ENCODE measurements at places on chromosomes 4 and X. TPM values are rescaled to one million over a fixed set of nuclear protein-coding genes. Genes with fewer than 3 reads are reported as not detected.
A peak's percentile ranks its signal among the peaks of the same experiment; 100 is the strongest.

The FAM236A gene
- total RNA-seq = not detected

The ARR3 gene
- total RNA-seq = not detected

The CTAG2 gene
- not detected for total RNA-seq

The GABRA4 gene
- not detected for total RNA-seq

The RHOXF2 gene
- not detected for total RNA-seq

- no peak for DNase-seq
- no peak overlapping the region for H3K4me3 ChIP-seq
- H3K27me3 ChIP-seq = no peaks in the 10 kb centered on the region
Observed at GRCh38 chr4:184103527-184104264, 114.0 kb downstream of the ENPP6 start.

- H3K4me1 ChIP-seq = no peaks in the 10 kb centered on the region
- DNase-seq = no peak
- no peak overlapping the region for H3K4me3 ChIP-seq
- H3K36me3 ChIP-seq = no peaks in the 10 kb centered on the region
Observed at GRCh38 chr4:48175806-48176205, 41.8 kb upstream of the TXK start.

DNA sequence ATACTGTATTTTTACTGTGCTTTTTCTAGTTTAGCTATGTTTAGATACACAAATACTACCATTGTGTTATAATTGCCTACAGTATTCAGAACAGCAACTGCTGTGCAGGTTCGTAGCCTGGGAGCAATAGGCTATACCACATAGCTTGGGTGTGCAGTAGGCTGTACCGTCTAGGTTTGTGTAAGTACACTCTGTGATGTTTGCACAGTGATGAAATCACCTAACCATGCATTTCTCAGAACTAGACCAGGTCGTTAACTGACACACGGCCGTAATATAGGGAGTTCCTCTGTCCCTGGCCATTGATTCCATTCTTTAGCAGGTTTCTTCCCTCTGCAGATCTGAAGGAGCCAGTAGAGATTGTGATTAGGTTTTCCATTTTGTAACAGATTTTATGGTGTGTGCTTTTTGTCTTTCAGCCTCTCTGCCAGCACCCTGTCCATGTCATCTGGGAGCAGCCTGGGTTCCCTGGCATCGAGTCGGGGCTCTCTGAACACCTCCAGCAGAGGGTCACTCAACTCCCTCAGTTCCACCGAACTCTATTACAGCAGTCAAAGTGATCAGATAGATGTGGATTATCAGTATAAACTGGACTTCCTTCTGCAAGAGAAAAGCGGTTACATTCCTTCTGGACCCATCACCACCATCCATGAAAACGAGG is 59.5 kb downstream of the CLDN22 start:
- H3K4me1 ChIP-seq = no peaks in the 10 kb centered on the region
- H3K27me3 ChIP-seq = no peaks in the 10 kb centered on the region
- H3K27ac ChIP-seq = no peak overlapping the region
- H3K4me3 ChIP-seq = no peak overlapping the region
- DNase-seq = no peak

DNA sequence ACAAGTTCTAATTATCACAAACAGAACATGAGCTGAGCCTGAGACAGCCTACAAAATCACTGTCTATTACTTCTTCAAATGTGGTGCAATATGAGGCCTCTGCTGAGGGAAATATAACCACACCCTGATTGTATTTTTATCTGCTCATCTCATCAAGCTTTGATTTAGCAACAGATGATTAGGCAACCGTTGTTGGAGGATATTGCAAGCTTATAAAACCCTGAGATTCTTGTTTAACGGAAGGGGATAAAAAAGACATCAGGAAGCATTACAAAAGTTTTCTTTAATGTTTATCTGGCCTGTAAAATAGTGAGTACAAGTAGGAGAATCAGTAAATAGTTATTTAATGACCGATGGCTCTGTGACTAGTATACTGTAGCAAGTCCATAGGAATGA is 108.5 kb downstream of the ZNF330 start:
- no peak overlapping the region for H3K4me3 ChIP-seq
- no peaks in the 10 kb centered on the region for H3K27me3 ChIP-seq
- no peak overlapping the region for H3K27ac ChIP-seq

GRCh38 chr4:88070031-88070430 is 62.6 kb downstream of the PKD2 start:
- H3K27me3 ChIP-seq = no peaks in the 10 kb centered on the region
- no peaks in the 10 kb centered on the region for H3K4me1 ChIP-seq
- DNase-seq = no peak
- H3K27ac ChIP-seq = no peak overlapping the region
- H3K36me3 ChIP-seq = peaks cover 60% of the 10 kb centered on the region

DNA sequence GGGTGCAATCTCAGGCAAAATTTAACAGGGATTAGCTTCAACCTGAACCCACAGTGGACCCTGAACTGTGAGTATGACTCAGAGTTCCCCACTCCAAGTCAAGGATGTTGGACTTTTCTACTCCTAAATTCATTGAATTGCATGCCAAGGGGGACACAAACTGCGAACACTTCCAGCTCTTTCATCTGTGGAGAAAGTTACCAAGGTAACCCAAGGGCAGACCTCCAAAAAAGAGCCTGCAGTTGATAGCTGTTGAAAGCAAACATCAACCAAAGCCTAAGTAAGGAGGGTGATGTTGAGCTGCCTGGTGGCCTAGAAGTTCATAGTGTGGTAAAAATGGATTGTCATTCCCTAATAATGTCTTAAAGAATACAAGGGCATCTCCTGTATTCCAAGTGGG is 1242.9 kb downstream of the C4orf33 start:
- no peak for DNase-seq
- no peak overlapping the region for H3K27ac ChIP-seq
- no peaks in the 10 kb centered on the region for H3K4me1 ChIP-seq
- H3K36me3 ChIP-seq = no peaks in the 10 kb centered on the region
- no peaks in the 10 kb centered on the region for H3K27me3 ChIP-seq

GRCh38 chr4:40909363-40909876 is 159.7 kb downstream of the NSUN7 start:
- no peak overlapping the region for H3K4me3 ChIP-seq
- no peaks in the 10 kb centered on the region for H3K27me3 ChIP-seq
- no peaks in the 10 kb centered on the region for H3K4me1 ChIP-seq
- DNase-seq = no peak

- peaks cover 4% of the 10 kb centered on the region for H3K4me1 ChIP-seq
- DNase-seq = no peak
- no peak overlapping the region for H3K4me3 ChIP-seq
- no peaks in the 10 kb centered on the region for H3K36me3 ChIP-seq
- H3K27me3 ChIP-seq = no peaks in the 10 kb centered on the region
Observed at GRCh38 chr4:118941799-118942198, 53.1 kb downstream of the SYNPO2 start.

DNA sequence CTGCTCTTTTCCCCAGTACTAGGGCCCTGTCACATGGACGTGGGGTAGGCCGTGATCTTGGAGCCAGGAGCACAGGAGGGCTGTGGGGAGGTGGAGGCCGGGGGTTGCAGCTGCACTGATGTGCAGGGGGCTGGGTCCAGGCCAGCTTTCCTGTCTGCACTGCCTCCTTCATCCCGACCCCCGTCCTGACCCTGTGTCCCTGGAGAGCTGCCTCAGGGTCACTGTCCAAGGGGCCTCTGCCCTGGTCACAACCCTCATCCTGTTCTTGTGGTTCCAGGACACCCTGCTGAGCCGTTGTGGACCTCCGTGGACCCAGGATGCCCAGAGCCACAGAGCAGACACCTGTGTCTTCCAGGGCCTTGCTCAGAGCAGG is 91.7 kb upstream of the ADRA2C start:
- H3K27me3 ChIP-seq = no peaks in the 10 kb centered on the region
- no peaks in the 10 kb centered on the region for H3K4me1 ChIP-seq
- H3K36me3 ChIP-seq = no peaks in the 10 kb centered on the region
- DNase-seq = no peak

GRCh38 chr4:8350352-8350751 is 80.8 kb downstream of the HTRA3 start:
- no peaks in the 10 kb centered on the region for H3K4me1 ChIP-seq
- no peak overlapping the region for H3K27ac ChIP-seq
- no peaks in the 10 kb centered on the region for H3K27me3 ChIP-seq
- no peaks in the 10 kb centered on the region for H3K36me3 ChIP-seq
- no peak overlapping the region for H3K4me3 ChIP-seq

DNA sequence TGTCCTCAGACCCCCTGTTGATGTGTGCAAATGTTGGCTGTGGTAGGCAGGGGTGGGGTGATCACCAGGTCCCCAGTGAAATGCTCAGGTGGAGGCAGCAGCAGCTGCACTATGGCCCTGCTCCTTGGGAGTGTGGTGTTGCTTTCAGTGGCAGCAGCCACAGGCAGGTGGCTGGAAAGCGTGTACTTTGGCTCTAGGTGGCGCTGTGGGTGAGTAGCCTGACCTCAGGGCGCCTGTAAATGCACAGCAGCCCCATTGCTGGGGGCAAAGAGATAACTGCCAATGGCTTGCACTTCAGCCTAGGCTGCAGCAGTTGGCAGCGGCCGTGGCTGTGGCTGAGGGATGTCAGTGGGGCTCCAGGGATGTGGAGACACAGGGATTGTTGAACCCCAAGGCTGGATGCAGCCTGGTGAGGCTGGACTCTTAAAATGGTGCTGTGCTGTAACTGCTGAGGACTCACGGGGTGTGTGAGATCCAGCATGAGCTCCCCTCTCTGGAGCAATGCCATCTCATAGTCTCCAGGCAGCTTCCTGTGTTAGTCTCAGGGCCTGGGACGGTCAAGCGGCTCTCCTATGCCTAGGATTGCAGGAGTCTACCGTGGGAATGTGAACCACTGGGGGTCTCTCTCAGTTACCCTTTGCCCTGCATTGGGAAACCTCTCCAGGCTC is 421.7 kb upstream of the HTR2C start:
- no peaks in the 10 kb centered on the region for H3K36me3 ChIP-seq
- no peaks in the 10 kb centered on the region for H3K27me3 ChIP-seq
- H3K27ac ChIP-seq = no peak overlapping the region
- H3K4me1 ChIP-seq = no peaks in the 10 kb centered on the region
- peak; percentile 79 for DNase-seq
- no peak overlapping the region for H3K4me3 ChIP-seq

GRCh38 chr4:106953036-106953705 is 82.9 kb downstream of the DKK2 start:
- H3K4me1 ChIP-seq = no peaks in the 10 kb centered on the region
- no peak overlapping the region for H3K27ac ChIP-seq
- no peaks in the 10 kb centered on the region for H3K36me3 ChIP-seq
- no peak for DNase-seq
- H3K4me3 ChIP-seq = no peak overlapping the region

DNA sequence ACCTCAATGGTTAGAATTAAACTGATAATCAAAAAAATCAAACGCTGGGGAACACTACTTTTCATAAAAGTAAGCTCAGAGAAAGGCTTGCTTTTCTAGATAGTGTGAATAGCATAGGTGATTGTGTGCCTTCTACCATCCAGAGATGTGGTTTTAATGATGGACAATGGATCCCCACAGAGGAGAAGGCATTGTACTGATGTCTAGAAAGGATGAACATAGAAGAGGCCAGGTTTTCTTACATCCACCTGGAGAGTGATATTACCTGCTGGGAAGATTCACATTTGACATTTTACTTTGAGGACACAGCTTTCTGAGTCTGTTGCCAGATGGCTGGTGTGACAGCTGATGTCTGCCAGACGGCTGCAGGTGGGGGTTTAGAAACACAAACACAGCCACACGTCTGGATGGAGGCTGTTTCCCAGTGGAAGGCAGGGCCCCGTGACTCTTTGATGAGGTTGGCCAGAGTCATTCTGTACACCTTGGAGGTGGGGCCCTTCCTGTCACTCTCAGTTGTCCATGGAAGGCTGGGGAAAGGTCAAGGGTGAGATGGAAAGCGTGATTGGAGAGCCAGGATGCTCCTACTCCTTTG is 114.4 kb downstream of the PSAPL1 start:
- no peaks in the 10 kb centered on the region for H3K4me1 ChIP-seq
- H3K36me3 ChIP-seq = no peaks in the 10 kb centered on the region
- no peak for DNase-seq
- no peak overlapping the region for H3K27ac ChIP-seq
- H3K4me3 ChIP-seq = no peak overlapping the region

DNA sequence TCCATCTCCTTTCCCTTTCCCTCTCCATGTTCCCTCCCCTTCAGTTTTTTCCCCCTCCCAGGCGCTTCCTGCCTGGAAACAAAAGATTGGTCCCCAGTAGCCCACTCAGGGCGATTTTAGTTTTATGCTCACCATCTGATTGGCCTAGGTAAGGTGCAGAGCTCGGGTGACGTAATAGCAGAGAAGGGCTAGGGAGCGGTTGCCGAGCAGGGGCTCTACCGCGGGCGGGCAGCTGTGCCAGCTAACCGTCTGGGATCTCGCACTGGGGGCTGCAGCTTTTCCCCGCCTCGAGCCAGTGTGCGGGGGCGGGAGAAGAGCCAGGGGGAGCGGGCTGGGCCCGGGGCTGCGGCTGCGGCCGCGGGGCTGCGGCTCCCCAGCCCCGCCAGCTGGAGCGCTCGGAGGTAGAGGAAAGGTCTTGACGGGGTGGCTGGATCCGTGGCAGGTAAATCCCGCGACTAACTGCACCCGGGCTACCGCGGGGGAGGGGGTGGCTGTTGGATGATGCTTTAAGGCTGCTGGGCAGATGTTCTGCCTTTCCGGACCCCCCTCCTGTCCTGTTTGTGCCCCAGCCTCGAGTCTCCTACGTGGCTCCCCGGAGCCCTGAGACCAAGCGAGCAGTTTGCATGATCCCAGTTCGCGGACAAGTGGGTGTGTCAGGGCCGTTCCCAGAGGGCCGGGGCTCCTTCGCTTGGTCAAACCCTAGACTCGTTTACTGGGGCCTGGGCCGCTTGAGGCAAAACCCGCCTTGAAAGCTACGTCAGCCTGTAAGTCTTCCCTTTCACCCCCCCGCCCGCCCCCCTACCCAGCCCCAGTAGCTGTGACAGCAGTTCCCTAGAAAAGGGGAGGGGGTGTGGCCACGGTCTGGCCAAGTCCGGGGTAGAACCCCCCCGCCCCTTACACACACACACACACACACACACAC is at the start of gene PAK3:
Gene PAK3, plus strand, starts transcription at position 218 of the 922 bp plus-strand sequence. CDS start 26,913 bp downstream, outside the sequence.
- no peaks in the 10 kb centered on the region for H3K27me3 ChIP-seq
- no peak for DNase-seq
- no peak within 1 kb of the TSS for H3K4me3 ChIP-seq
- H3K4me1 ChIP-seq = 0 out of 2 replicates have a peak, but pooled peaks cover 3% of the 10 kb centered on the region

- no peak overlapping the region for H3K27ac ChIP-seq
- H3K36me3 ChIP-seq = no peaks in the 10 kb centered on the region
- H3K27me3 ChIP-seq = no peaks in the 10 kb centered on the region
- DNase-seq = no peak
- H3K4me3 ChIP-seq = no peak overlapping the region
- no peaks in the 10 kb centered on the region for H3K4me1 ChIP-seq
Observed at GRCh38 chrX:130851569-130851968, 51.4 kb downstream of the ENOX2 start.

DNA sequence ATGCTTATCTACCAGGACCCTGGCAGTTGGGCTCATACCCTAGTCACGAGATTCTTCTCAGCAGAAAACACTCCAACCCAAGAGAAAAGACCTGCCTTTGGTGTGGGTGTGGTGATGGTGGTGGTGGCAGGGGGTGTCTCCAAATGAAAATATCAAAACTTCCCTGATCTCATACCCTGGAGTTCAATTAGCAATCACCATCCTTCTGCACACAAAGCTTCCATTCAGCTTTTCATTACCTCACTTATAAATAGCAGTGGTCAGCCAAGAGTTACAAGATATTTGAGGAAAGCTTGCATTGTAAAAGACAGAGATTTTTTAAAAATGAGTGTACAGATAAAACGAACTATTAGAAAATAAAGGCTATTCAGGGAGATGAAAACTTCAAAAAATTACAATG is 580.8 kb upstream of the MAGEB2 start:
- H3K27me3 ChIP-seq = no peaks in the 10 kb centered on the region
- H3K4me1 ChIP-seq = no peaks in the 10 kb centered on the region
- no peak overlapping the region for H3K27ac ChIP-seq
- no peaks in the 10 kb centered on the region for H3K36me3 ChIP-seq
- DNase-seq = no peak

All from Karpas-422 (cell line).